ENCODE measurements at places on chromosomes 7 and 10.
A peak's percentile ranks its signal among the peaks of the same experiment; 100 is the strongest.

DNA sequence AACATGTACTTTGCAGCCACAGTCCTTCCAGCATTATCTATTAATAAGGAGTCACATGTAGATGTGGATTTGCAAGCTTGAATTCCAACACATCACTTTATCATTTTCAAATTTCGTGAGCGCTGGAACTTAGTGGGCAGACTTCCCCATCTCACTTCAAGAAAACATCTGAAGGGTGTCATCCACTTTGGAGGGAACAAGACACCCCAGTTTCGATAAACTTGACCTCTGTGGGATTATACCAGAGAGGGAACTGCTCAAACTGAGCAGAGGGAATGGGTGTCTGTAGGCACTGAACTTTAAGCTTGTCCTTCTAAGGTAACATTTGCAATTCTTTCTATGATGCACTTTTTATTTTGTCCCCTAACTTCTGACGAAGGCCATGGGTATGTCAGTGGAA, 27.5 kb downstream of the ADRB1 start:
- no peak for DNase-seq

- DNase-seq: no peak
These were observed 87.5 kb upstream of the HGF start for GRCh38 chr7:81857385-81857784.

- DNase-seq: no peak
These were observed 89.4 kb downstream of the DGKI start for GRCh38 chr7:137757146-137757925.

DNA sequence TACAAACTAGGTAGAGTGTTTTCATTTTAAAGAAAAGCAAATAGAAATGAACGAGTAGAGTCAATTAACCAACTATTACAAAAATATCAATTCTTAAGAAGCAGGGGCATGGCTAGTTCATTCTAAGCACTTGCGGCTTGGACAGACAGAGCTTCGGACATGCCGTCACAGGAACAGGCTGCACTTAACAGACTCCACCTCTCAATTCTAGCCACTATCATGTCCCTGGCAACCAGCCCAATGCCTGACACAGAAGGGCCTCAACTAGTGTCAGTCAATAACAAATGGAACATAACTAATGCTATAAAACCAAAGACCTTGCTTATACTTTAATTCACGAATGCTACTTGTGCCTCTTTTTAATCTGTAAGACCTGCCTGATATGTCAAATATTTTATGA, 74.4 kb downstream of the TPK1 start:
- no peak for DNase-seq

DNA sequence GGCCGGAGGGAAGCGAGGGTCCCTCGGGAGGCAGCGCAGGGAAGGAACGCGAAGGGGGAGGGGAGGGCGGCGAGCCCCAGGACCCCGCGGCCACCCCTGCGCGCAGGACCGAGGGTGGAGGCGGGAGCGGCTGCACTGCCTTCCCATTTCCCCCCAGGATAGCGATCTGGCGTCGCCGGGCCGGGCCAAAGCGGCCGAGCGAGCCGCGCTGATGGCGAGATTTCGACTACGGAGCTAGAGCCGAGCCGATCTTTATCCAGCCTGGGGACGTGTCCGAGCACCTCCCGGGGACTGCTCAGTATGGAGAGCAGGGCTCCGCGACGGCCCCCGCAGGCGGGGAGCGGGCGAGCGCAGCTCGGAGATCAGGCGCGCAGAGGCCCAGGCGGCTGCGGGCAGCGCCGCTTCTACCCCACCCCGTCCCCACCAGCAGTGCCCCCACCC, 590 bp upstream of the CRTAC1 start:
- DNase-seq: no peak

DNA sequence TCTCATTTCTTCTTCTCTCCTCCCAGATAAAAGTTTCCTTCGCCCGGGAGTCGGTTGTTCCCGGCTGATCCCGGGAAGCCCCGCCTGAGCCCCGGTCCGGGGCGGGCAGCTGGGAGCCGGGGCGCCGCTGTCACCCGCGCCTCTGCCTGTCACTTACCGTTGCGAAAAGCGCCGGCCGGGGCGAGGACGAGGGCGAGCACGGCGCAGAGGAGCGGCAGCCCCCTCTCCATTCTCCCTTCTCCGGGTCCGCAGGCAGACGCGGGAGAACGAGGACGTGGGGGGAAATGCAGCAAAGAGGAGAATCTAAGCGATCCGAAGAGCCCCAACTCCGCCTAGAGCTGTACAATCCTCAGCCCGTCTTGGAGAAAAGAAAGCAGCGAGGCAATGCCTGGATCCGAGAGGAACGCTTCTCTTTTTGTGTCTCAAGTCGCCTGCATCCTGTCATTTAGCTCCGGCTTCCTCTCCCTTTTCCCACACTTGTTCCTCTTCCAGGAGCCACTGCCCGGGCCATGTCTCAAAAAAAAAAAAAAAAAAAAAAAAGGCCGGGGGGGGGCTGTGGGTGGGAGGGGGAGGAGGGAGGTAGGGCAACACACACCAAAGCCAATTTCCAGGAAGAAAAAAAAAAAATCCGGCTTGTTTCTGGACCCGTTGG, at the start of gene NRP1:
Gene NRP1 (minus strand): TSS at position 515 of the 652 bp plus-strand sequence. CDS start 285 bp downstream, at position 230.
- DNase-seq: no peak

DNA sequence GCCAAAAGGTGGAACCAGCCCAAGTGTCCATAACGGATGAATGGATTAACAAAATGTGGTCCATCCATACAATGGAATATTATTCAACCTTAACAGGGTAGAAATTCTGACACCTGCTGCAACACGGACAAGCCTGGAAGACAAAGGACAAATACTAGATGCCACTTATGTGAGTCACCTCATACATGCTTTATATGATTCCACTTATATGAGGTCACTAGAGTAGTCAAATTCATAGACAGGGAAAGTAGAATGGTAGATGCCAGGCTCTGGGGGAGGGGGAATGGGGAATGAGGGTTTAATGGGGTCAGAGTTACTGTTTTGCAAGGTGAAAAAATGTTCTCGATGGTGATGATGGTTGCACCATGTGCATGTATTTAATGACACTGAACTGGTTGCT, 34.0 kb upstream of the CYTH3 start:
- no peak for DNase-seq

DNA sequence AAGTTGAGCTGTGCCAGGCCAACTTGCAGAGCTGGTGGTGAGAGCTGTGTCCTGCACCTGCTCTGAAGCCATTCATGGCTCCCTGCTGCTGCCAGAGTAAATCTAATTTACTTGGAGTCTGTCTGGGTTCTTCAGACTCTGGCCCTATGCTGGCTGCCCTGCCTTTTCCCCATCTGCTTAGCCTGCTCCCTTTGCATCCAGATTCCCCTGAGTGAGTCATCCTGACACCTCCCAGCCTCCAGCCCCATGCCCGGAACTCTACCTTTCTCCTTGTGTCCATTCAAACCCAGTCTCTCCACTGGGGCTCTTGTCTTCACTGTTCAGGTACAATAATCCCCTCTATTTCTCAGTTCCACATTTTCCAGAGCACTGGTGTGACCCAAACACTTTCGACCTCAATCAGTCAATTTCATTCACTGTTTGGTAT, 434.4 kb upstream of the ZMIZ1 start:
- peak; percentile 27 for DNase-seq

DNA sequence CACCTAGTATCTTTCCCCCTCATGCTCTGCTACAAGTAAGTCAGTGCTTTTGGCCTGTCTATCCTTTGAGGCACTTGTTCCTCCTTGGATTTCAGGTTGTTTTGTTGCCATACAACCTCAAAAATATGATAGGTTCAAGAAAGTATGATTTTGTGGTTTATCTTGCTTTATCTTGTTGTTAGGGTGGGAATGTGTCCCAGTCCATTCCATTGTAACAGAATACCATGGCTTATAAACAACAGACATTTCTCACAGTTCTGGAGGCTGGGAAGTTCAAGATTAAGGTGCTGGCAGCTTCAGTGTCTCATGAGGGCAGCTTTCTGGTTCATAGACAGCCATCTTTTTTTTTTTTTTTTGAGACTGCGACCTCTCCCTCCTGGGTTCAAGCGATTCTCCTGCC, 72.1 kb downstream of the TMEM270 start:
- DNase-seq: no peak

- no peak for DNase-seq
These were observed 92.0 kb upstream of the INSIG1 start for GRCh38 chr7:155205368-155206317.

DNA sequence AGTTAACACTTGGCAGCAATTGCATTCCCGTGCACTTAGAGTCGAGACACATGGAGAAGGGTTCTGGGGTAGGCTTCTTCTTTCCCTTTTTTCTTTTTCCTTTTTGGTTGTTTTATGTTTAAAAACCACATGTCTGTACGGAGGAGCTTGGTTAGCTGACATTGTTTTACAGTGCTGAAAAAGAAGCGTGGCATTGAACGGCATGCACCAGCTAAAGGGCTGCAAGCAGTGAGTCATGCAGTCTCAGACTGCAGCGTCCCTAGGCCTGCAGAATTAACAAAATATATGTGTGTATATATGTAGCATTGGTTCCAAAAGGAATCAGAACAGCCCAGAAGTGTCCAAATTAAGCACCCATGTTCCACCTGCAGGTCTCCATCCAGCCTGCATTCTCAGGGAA, 211.0 kb downstream of the TCF7L2 start:
- no peak for DNase-seq

DNA sequence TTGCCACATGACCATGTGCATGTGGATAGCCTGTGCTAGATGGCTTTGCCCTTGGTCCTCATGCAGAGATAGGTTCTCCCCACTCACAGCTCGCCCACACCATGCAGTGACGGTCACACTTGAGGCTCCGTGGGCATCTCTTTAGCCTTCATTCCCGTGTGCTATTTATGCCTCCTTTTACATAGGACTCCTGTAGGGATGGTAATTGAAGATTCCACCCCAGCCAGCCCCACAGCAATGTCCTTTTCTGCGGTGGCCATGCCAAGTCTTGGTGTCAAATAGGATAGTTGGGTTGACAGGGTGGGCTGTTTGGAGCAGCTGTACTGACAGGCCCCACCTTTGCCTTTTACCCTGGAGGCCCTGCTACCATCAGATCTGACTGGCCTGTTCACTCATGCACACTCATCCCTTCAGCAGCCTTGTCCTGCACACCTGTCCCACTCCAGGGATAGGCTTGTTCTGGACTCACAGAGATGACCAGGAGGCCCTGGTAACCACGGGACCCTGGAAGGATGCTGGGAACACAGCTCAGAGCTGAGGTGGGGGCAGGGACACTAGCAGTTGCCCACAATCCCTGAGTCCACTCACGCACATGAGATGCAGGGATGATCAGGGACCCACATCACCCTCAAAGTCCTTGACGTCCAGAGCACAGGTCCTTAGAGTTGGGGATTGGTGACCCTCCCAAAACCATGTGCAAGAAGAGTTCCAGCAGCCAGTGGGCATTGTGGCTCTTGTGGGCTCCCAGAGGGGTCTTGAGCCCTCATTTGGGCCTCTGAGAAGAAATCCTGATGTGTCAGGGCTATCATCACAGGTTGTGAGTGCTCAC, 71.2 kb downstream of the ADCY1 start:
- DNase-seq: no peak

- DNase-seq: no peak
These were observed 2.1 kb upstream of the IDE start for GRCh38 chr10:92575961-92576360.

- no peak for DNase-seq
These were observed 15.2 kb upstream of the DNAAF5 start for GRCh38 chr7:711093-711921.

DNA sequence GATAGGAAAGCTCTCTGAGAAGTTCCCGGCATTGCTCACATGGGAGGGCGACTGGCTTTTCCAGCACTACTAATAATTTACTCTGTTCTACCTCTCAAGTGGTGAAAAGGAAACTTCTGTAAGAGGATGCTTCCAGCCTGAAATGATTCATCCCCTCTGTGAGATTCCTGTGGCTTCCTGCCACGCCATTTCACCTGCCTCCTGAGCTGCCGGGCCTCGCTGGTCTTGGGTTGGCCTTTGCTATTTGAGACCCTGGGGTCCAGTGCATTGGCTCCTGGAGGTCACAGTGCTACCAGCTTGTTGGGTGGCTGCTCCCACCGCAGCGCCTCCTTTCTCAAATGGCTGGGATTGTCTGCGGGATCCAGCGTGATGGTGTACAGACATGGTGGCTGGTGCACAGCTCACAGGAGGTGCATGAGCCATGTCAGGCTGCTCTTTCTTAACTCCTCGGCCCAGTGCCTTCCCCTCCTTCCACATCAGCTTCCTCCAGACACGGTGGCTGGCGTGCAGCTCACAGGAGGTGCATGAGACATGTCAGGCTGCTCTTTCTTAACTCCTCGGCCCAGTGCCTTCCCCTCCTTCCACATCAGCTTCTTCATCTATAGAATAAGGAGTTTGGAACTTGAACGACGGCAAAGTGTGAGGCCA, 42.9 kb upstream of the PCBD1 start:
- no peak for DNase-seq

GRCh38 chr7:99734987-99735386, at the start of gene CYP3A7:
Gene CYP3A7 (minus strand): TSS chr7:99735196. CDS start chr7:99735093, 103 bp downstream.
- no peak for DNase-seq

DNA sequence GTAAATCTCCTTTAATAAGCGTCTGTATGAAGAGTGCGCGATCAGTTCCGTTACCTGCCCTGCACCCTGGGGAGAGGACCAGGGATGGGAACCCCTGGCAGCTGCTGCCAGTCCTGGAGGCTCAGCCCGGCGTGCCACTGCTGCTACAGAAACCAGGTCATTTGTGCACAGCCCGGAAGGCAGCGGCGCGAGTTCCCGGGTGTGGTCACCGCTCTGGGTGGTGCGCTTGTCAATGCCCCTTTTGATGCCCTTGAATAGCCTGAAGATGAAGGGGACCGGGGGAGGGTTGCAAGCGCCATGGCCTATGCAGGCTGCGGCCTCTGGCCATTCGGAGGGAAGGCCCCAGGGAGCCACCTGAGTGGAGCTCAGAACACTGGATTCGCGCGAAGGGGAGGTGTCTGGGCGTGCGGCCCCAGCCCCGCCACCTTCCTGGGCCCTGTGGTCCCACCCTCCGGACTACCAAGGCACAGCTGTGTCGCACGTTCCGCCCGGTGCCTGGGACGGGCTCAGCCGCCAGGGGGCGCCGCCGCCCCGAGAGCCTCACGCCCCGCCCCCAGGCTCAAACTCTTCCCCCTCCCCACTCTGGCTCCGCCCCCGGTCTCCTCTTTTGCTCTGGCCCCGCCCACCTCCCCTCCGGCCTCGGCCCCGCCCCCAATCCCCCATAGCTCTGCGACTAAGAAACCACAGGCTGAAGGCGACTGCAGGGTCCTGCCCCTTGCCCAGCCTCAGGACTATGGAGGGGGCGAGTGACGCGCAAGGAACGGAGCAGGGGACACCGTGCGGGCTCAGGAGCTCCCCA, 16.5 kb downstream of the AP5Z1 start:
- DNase-seq: no peak

DNA sequence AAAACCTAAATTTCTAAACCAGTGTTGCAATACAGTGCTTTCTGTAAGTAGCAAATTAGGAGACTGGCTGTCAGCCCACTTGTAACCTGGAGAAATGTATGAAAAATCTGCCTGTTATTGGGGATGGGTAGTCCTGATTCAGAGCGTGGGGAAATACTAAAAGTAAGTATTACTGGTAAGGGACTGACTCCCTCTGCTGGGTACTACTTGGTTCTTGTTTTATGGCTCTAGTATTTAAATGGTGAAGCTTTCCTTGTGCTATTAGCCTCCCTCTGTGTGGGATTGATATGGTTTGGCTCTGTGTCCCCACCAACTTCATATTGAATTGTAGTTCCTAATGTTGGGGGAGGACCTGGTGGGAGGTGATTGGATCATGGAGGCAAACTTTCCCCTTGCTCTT, 886.1 kb downstream of the SORCS1 start:
- DNase-seq: no peak
